ENCODE measurements at places on chromosomes 7 and 10.

DNA sequence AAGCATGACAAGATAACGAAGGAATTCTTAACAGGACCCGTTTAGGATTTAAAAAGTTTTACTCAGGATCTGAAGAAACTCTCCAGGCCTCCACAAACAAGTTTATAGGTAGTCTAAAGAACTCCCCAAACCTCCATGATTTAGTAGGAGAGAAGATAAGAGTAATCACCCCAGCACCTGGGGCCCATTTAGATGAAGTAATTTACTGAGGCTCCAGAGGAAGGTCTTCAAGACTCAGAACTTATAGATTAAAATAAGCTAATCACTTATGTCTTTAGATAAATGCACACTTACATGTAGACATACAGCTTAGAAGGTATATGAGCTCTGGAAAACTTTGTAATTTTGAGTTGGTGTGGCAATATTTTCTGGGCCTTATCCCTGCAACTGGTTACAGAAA is 123.8 kb downstream of the HBP1 start:
- no peak for DNase-seq

DNA sequence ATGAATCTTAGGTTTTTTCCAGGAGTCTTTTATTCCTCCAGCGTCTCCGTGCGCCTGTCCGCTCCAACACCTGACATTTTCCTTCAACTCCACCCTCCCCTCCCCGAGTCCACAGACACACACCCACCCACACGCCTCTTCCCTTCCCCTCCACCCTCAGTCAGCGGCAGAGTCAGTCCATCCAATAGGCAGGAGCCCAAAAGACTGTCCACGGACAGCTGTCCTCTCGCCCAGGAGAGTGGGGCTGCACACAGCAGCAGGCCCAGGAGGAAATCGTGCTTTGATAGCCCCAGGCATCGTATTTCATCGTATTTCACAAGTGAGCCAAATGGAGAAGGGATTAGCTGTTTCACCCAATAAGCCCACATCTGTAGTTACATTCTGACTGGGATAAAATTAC is 285.1 kb downstream of the ZEB1 start:
- DNase-seq: no peak

DNA sequence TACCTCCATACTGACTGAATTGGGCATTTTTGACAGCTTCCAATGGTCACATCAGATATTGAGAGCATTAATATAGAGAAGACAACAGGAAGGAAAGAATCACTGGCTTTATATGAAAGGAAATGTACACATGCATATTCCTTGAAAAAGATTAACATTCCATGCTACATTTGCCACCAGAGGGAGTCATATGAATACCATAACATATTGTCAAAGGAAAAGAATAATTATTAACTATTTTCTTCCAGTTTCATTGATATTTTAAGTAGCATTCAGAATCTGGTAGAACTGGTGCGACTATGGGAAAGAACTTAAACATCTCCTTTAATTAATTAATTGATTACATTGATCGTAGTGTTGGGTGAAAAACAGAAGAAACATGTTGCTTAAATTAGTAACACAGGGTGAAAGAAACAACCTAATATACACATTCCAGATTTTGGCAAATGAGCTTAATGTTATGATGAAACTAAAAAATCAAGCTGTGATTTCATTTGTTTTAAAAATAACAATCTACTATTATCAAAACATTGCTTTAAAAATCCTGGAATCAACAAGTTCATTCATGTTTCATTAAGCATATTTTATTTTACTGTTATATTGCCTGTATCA is 71.5 kb downstream of the GPR85 start:
- no peak for DNase-seq

- DNase-seq: no peak
Observed at GRCh38 chr10:109215291-109216075, 707.8 kb downstream of the XPNPEP1 start.

DNA sequence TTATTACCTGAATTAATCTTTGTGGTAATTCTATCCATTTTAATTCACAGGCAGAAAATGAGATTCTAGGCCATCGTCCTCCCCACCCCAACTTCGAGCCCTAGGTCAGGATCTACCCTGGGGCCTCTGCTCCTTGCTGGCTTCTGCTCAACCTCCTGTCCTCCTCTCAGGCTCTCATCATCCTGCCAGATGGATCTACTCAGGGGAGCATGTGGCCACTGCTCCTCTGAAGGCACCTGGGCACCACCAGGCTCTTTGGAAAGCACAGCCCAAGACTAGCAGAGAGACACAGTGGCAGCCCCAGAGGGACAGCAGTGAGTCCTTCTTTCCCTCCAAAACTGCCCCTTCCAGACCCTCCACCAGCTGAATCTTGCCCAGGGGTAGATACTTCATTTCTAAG is 248.2 kb downstream of the TCERG1L start:
- DNase-seq: no peak

DNA sequence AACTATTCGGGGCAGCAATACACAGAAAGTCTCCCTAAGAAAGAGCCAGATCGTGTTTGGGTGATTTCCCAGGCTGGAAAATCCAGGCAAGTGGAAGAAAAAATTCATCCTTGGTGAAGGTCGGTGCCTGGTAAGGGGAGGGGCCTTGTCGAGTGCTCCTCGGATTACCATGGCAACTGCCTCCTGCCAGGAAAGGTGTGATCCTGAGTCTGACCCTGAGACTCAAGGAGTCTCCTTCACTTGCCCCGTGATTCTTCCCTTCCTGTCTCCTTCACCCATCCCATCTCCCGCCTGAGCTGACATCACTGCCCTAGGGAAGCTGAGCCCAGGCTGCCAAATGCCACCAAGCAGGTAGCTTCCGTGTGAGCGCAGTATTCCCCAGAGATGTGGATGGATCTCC is 112.2 kb downstream of the MYL10 start:
- no peak for DNase-seq

GRCh38 chr10:119206603-119207365 is 587 bp upstream of the GRK5 start:
- peak; percentile 41 for DNase-seq
